Activated CD4-positive, alpha-beta T cell treated with anti-CD3 and anti-CD28 coated beads, Interleukin-2, amount 10 ng/mL, durations not matched to agents 7 days and 5 days (primary cell): ENCODE measurements at places on chromosomes 16 and 17.

GRCh38 chr17:28711723-28712031, at the start of gene PROCA1:
TSS of gene PROCA1 (minus strand) at chr17:28711888. CDS start at chr17:28711660, 228 bp downstream.
- DNase-seq = peak; percentile 47

DNA sequence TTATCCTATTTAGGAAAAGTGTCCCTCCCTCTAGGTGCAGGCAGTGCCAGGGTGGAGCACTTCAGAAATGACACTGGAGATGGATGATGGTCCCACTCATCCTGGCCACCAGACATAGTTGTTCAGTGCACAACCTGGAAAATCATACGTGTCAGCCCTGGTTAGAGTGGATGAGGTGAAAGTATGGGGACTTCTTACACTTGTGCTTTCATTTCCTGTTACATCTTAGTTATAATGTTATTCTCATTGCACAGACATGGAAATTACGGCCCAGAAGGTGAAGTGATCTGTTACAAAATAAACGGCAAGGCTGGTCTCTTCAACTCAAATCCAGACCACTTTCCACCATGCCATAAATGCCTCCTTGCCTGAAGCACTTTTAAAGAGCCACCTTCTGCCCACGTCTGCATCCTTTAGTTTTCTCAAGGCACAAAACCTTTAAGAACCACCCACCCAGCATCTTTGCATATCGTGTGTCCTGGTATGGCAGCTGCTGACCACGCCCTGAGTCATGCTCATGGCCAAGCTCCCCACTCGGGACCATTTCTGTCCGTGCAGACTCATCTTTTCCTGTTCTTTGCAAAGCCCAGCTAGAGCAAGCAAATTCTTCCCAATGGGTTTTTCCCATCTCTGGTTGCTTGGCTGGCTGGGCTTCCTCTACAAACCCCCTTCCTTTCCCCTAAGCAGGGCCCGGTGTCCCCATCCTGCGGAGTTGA, 22.4 kb downstream of the TBC1D3B start:
- no peak for DNase-seq

DNA sequence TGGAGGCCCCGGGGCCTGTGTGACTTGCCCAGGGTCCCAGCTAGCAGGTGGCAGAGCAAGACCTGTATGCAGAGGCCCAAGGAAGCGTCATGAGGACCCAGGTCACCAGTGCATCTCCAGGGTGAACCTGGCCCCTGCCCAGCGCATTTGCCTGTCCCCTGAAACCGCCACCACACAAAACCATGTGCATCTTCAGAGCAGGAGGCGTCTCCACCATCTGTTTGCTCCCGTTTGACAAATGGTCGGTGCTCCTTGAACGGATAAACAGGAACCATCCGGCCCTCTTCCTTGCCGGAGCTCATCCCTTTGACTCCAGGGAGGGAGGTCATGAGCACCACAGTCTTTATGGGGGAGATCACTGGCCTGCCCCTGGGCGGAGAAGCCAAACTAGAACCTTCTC, 62.5 kb downstream of the JPH3 start:
- DNase-seq = no peak

GRCh38 chr16:600781-601180, 10.9 kb downstream of the RAB40C start:
- DNase-seq = no peak

- no peak for DNase-seq
These were observed 135.4 kb upstream of the AXIN2 start for GRCh38 chr17:65696739-65697394.

DNA sequence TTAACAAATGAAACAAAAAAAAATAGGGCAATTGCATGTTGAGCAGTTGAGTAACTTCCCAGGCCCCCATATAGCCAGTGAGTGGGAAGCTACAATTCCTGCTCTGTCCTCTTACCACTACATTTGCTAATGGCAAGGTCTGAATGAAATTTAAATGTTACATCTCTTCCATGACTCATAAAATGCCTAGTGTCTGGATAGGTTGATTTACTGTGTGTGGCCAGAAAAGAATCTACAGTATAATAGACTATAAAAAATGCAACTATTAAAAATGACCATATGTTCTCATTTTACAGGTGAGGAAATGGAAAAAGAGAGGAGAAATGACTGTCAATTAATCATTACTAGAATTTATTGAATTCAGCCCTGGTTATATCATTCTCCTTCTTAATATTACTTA, 1199.3 kb downstream of the CDH11 start:
- no peak for DNase-seq

- DNase-seq = no peak
These were observed 12.8 kb upstream of the CES3 start for GRCh38 chr16:66948134-66948836.

GRCh38 chr16:22705799-22706198, 108.2 kb upstream of the HS3ST2 start:
- DNase-seq = no peak

GRCh38 chr17:1123393-1123831, 56.4 kb downstream of the ABR start:
- no peak for DNase-seq

DNA sequence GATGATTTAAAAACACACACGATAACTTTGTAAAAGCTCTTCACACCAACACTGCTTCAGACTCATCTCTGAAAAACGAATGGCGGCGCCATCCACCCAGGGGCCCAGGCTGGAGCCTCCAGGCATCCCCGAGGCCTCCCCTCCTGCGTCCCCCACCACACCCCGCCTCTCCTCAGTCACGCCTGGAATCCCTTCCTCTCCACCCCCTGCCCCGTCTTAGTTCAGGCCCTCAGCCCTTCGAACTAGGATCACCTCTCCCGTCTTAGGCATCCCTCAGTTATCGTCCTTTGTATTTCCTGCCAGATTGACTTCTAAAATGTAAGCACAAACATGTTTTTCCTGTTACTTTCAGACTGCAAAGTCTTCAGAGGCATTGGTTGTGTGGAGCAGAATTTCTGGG, 58.3 kb downstream of the NDEL1 start:
- no peak for DNase-seq

- no peak for DNase-seq
These were observed 52.5 kb downstream of the NFAT5 start for GRCh38 chr16:69618307-69618706.

DNA sequence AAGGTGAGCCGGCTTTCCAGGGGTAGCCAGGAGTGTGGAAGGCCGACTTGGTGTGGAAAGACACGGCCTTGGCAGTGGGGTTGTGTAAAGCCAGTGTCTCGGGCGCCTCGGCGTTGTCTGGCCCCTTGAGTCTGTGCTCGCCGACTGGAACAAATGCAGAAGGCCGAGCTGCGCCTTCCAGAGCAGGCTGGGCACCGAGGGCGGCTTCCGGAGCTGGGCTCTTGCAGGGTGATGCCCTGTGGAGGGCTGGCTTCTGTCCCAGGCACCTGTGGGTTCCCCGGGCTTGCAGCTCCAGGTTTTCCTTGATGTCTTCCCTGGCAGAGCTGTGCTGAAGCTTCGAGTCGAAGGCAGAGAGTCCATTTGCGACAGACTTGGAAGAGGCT, 8.0 kb downstream of the ZNF750 start:
- DNase-seq = no peak

DNA sequence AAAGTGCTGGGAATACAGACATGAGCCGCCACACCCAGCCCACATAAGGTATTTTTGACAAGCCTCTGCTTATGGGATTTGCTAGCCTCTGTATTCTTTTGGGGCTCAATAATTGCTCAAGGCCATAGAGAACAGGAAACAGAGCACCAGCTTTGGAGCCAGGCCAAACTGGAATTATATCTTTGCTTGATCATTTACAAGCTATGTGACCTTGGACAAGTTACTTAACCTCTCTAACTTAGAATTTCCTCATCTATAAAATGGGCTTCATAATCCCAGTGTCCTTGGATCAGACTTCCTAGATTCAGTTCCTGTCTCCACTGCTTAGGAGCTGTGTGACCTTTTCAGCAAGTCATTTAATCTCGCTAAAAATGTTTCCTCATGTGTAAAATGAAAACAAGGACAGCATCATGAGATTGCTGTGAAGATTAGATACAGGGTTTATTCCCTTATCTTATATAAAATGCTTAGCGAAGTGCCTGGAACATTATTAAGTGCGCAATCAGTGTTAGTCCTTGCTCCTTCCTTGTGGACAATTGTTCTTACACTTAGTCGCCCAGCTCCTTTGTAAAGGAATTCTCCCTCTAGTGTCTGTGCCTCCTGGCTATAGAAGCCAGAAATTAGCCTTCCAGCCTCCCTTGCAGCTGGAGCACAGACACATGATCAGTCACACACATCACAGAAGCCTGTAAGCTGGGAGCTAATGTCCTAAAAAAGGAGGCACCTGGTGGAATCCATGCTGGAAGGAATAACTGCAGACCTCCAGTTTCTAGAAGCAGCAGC, 16.6 kb downstream of the KRT9 start:
- no peak for DNase-seq

DNA sequence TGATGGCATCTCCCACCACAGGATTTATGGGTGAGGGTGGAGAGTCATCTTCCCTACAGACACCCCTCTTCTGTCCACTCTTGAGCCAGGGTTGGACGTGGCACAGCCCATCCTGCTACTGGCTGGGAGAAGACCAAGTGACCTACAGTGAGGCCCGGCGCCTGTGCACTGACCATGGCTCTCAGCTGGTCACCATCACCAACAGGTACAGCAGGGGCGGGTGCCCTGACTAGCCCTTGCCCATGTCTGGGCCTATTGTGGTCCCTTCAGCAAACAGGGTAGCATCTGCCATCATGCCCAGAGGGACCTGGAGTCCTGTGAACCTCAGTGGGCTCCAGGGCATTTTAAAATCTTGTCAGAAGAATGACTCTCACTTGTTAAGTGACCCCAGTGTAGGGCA, 48.2 kb downstream of the MRC2 start:
- no peak for DNase-seq

DNA sequence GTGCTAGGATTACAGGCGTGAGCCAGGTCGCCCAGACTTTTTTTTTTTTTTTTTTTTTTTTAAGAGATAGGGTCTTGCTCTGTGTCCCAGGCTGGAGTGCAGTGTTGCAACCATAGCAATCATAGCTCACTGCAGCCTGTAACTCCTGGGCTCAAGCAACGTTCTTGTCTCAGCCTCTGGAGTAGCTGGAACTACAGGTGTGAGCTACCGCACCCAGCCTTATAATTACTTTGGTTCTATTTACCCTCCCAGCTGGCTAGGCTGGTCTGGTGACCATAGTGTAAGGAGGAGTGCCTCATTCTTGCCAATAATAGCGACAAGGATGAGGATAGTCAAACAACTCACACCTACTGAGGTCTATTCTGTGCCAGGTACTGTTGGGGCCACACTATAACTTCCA, 39.6 kb upstream of the USP7 start:
- DNase-seq = no peak

DNA sequence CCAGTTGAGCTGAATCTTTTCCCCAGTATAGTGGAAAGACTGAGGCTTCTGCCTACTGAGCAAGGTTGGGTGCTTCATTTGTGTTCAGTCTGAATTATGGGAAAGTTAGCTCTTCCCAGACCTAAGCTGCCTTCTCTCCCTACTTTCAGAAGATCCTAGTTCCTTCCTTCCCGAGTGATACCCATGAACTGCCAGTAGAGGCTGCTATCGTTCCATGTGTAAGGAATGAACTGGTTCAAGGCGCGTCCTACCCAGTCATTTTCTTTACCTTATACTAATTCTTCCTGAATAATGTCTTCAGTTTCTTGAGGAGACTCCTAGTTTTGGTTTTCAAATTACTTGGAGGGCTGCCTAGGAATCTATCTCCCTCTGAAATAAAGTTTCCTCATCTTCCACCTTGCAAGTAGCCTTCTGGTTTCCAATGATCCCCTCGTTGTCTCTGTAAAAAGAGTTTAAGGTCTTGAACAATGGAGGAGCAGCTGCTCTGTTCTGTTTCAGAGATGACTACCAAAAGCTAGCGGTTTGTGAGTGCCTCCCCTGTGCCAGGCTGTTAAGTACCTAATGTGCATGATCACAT, 934 bp upstream of the AOC2 start:
- peak; percentile 29 for DNase-seq

DNA sequence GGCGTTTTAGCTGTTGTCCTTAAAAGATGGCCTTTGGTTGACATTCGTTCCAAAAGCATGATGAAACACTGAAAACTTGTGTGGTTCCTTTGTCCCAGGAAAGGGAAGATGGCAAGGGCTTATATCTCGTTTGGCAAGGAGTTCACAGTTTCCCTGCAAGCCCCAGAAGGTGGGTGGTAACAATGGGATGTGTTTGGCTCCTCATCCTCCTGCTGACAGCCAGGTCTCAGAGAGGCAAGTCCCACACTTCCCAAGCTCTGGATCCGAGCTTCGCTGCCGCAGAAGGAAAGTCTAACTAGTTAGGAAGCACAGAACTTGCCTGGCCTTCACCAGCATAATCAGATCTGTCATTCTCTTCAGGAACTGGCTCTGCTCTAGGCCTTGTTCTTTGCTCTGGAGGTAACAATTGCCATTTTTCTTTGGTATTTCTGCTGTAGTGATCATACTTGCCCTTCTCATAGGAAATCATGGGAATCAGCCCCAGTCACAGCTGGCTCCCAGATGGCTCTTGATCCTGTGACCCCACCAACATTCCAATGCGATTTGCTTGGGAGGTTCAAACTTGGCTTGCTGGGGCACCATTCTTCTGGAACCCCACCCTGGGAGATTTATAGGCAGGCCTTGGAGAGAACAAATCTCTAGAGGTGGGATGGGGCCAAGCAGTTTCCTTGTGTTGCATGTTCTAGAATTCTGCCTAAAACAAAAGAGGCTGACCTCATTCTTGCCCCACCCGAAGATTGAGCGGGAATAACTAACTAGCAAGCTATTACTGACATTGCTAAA, 17.9 kb downstream of the KPNA2 start:
- DNase-seq = no peak

DNA sequence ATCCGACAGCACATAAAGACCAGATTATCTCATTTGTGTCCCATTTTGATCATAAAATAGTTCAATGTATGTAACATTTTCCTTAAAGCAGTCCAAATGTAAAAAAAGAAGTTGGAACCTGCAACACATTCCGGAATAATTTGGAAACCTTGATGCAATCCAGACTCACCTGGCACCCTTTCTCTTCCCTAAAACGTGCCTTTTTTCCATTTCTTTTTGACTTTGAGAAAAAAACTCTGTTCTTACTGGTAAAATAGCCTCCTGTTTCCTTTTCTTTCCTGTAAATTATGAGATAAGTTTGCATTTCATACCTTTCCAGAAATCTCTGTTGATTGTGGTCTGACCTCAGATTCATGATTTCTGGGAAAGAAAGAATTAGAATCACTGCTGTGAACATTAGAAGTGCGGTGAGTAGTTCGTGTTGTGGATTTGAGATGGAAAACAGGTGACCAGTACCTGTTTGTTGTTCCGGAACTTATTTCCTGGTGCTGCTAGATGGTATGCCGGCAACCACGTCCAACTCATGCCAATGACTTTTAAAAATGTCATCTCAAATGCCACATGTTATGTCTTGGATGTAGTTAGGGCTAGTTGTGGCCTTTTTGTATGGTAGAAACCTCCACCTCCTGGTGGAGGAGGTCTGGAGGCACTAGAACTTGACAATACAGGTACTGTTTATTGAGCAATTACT, 108.1 kb downstream of the SOCS1 start:
- DNase-seq = no peak

DNA sequence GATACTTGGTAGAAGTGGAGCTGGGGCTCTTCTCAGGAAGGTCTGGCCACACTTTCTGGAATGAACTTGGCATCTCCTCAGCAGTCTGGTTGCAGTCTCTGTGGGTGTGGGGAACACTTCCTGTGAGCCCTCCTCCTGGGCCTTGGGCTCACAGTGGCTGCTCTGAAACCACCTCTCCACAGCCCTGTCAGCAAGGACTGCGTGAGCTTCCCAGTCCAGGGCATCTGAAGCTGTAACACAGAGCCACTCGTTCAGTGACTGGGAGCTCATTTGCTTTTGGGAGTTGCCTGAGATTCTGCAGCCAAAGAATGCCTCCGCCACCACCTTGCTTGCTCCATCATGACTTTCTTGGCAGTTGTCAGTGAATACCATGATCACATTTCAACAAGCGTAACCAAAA, 60.0 kb downstream of the CLEC16A start:
- DNase-seq = no peak

- peak; percentile 59 for DNase-seq
These were observed 35.1 kb downstream of the IGF2BP1 start for GRCh38 chr17:49031965-49032928.
